Hippocampal formation (tissue), 2 donors: ENCODE measurements at places on chromosomes 7 and 10.

- DNase-seq: no peak
These were observed 22.6 kb upstream of the SIRT1 start for GRCh38 chr10:67861750-67862432.

GRCh38 chr10:97034301-97034700, 151.5 kb downstream of the SLIT1 start:
- no peak for DNase-seq

GRCh38 chr10:96257944-96258343, 13.4 kb downstream of the BLNK start:
- peak; percentile 13 for DNase-seq

DNA sequence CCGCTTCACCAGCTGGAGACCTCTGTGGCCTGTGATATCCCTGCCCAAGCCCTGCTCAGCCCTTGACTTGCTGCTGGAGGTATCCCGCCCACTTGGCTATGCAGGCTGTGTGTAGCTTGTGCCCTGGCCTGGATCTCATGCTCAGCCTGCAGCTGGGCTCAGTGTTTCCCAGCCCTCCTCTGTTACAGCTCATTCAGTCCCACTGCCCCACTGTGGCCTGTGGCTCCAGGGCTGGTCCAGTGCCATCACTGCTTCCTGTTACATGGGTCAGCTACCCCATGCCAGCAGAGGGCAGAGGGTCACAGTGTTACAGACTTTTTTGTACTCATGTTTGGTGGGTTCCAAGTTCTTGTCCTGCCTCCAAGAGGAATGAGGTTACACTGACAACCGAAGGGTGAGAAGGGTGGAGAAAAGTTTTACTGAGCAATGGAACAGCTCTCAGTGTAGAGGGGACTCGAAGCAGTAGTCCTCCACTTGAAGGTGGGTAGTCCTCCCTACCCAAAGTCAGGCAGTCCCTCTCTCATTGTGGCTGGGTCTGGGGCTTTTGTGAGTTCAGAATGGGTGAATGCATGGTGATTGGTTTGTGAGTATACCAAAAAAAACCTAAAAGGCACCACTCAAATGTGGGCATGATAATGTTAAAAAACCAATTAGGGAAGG, 100.4 kb downstream of the ANKRD7 start:
- no peak for DNase-seq

- DNase-seq: no peak
These were observed 206.3 kb upstream of the PRSS1 start for GRCh38 chr7:142542942-142543341.

GRCh38 chr7:151247611-151248345, 716 bp downstream of the SMARCD3 start:
- DNase-seq: no peak
